Pons (tissue), 1 donor: ENCODE measurements at places on chromosomes 11 and 22.

GRCh38 chr11:73422886-73423285, 46.7 kb downstream of the RELT start:
- DNase-seq, result no peak

DNA sequence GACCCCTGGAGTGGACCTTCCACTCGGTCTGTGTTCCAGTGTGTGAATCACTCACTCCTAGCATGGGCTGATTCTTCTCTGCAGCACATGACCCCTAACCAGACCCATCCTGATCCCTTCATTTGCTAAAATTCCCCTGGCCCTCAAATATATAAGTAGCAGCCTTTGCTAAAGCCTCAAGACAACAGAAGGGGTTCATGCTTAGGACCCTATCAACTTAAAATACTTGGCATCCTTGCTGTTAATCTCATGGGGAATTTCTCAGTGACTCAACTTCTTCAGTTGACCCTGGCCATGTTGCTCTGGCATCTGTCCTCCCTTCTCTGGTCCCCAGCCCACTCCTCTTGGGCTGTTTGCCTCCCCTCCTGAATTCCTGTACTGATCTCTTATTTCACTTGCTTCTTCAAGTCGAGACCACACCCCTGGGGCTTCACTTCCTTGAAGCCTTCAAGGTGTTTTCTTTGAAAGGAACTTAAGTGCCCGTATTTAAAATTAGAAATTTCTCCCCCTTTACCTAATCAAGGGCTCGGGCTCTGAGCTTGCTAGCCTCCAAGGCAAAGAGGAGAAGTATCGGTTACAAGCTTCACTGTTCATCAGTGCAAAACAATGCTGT, 23.6 kb downstream of the NNMT start:
- DNase-seq, result no peak

DNA sequence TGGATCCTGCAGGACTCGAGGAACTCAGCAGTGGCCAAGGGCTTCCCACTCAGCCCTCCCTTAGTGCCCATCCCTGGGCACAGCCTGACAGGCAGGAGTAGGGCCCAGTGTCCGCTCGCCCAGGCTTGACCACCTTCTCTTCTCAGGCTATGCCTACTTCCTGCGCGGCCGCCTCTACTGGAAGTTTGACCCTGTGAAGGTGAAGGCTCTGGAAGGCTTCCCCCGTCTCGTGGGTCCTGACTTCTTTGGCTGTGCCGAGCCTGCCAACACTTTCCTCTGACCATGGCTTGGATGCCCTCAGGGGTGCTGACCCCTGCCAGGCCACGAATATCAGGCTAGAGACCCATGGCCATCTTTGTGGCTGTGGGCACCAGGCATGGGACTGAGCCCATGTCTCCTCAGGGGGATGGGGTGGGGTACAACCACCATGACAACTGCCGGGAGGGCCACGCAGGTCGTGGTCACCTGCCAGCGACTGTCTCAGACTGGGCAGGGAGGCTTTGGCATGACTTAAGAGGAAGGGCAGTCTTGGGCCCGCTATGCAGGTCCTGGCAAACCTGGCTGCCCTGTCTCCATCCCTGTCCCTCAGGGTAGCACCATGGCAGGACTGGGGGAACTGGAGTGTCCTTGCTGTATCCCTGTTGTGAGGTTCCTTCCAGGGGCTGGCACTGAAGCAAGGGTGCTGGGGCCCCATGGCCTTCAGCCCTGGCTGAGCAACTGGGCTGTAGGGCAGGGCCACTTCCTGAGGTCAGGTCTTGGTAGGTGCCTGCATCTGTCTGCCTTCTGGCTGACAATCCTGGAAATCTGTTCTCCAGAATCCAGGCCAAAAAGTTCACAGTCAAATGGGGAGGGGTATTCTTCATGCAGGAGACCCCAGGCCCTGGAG, 3.3 kb upstream of the SMARCB1 start:
- no peak for DNase-seq

- DNase-seq, result no peak
These were observed 48.6 kb upstream of the PARVG start for GRCh38 chr22:44131989-44132685.

DNA sequence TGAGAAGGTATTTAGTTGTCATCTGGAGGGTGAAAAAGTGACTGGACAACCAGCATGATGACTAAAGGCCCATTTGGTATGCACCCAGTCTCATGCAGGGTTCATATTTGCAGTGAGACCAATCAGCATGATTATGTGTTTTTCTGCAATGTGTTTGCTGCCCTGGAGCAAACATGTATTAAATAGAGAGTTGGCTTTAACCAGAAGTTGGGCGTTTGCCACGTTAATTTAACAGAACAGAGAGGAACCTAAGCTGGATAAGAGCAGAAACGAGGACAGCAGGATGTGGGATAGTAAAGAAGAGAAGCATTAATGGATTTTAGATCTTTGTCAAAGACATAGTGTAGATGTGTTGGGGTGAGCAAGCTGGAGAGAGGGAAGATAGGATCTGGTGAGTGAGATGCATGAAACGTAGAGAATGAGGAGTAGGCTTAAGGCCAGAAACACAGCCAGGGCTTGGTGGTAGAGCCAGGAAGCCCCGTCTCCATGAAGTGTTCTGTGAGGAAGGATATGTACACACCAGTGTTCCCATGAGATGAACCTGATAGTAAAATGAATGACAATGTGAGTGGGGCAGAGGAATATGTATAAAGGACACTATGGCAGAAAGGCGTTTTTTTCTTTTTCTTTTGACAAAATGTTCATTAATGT, 164.0 kb upstream of the PDGFD start:
- no peak for DNase-seq

DNA sequence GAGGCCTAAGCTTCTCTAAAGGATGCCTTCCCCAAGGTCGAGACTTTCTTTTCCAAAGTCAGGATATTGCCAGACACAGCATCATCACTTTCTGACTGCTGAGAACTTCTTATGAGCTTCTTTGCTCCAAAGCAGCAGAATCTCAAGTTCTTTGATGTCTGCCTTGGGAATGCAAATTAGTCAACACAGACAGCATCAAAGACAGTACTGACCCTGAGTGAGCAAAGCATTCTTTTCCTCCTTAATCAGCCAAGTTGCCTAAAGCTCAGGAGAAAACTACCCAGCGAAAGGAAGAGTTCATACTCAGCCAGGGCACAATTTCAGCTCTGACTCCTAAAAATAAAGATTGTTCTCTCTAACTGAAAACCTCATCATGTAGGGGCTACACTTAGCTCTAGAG, 98.0 kb downstream of the SLC36A4 start:
- no peak for DNase-seq

DNA sequence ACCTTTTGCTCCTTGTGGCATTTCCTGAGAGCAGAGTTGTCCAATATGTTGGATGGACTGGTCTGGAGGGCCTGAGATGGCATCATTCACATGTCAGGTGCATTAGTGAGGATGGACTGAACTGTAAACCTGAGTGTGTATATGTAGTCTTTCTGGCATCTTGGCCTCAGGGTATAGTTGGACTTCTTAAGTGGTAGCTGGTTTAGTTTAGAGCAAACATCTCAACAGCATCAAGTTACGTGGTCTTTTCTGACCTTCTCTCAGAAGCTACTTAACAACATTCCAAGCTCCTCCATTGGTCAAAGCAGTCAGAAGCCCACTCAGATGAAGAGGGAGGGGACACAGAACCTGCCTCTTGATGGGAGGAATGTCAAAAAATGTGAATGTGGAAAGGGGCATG, 829.9 kb downstream of the METTL15 start:
- DNase-seq, result no peak

- DNase-seq, result no peak
These were observed 812 bp upstream of the SMTN start for GRCh38 chr22:31080164-31080847.

DNA sequence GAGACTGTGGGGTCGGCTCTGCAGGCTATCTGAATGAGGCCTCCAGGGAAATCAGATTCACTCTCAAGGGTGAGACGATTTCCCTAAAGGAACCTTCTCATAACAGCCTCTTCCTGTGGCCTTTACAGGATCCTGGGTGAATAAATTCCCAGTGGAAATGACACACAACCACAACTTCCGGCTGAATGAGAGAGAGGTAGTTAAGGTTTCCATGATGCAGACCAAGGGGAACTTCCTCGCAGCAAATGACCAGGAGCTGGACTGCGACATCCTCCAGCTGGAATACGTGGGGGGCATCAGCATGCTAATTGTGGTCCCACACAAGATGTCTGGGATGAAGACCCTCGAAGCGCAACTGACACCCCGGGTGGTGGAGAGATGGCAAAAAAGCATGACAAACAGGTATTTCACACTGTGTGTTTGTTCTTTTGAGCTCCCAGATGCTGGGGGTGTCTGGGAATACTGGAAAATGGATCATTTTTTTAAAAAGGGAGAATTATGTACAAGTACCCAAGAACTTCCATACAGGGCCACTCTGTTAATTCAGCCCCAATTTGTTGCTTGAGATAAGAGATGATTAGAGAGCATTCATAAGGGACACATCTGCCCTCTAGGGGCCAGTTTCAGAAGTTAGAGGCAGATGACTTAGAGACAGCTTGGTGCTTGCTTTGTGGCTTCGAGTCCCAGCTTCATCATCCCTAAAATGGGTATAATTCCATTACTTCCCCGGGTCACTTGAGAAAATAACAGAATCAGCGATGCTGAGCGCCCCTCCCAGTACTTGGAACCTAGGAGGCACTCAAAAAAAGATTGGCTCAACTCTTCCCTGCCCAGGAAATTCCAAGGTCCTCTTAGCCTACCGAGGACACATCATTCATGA, 10.2 kb downstream of the SERPIND1 start:
- peak; percentile 79 for DNase-seq

DNA sequence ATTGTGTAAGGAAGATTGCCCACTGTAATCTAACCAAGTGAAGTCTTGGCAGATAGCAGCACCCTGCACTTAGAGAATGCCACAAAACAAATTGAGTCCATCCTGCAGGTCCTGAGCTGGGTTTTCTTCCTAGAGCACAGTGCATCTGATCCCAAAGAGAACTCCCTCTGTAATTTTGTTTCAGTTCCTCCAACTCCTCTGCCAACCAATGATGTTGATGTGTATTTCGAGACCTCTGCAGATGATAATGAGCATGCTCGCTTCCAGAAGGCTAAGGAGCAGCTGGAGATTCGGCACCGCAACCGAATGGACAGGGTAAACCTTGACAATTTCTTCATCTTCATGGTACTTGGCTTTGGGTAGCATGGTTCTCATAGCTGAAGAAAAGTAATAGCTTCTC, 33.1 kb upstream of the ST14 start:
- DNase-seq, result no peak

DNA sequence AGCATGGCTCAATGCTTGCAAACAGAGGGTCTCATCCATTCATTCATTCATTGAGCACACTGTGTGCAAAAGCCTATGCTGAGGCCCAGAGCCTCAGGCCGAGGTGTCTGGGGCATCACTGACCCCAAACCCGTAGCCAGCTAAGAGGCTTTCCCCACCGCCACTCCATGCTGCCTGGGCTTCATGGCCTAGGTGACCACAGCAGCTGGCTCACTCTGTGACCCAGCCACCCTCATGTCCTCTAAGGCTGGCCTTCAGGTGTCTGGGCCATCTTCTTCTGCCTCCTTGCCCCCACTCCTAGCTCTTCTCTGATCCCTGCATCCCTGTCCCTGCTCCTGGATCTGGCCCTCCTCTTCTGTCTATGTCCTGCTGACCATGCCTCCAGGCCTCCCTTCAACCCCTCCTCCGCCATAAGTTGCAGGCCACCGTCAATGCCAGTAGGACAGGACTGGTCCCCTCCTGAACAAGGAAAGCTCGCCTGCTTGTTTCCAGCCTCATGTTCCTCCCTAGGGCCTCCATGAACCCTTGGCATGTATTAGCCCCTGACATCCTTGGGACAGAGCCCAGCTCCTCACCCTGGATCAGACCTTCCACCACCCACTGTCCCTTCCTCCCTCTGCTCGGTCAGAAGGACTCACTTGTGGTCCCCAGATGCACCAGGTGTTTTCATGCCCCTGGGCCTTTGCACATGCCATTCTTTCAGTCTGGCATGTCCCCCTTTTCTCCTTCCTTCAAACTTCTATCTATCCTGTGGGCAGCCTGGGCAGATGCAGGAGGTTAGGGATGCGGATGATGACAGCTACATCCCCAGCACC, 92.8 kb downstream of the MYEOV start:
- no peak for DNase-seq

DNA sequence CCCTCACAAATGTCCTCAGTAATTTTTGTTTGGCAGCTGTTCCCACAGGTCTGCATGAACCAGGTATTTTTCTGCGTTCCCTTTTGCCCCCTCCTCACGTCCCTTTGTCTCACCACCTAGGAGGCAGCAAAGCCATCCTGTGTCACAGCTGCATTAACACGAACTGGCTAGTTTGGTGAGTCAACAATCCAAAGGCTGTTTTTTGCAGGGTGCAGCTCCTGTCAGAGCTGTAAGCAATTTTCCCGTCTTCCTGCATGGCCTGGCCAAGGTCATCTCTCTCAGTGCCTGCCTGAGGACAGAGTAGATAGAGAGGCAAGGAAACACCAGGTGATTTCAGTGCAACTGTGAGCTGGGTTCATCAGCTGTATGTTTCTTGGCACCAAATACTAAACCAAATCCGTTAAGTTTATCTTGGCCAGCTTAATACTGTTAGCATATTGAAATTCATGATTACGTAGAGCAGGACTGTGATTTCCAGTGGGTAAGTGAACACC, 20.6 kb upstream of the VSIG10L2 start:
- DNase-seq, result no peak

GRCh38 chr11:133531971-133532651, at the start of gene OPCML:
Gene OPCML, minus strand, starts transcription at chr11:133532501.
- peak; percentile 8 for DNase-seq

DNA sequence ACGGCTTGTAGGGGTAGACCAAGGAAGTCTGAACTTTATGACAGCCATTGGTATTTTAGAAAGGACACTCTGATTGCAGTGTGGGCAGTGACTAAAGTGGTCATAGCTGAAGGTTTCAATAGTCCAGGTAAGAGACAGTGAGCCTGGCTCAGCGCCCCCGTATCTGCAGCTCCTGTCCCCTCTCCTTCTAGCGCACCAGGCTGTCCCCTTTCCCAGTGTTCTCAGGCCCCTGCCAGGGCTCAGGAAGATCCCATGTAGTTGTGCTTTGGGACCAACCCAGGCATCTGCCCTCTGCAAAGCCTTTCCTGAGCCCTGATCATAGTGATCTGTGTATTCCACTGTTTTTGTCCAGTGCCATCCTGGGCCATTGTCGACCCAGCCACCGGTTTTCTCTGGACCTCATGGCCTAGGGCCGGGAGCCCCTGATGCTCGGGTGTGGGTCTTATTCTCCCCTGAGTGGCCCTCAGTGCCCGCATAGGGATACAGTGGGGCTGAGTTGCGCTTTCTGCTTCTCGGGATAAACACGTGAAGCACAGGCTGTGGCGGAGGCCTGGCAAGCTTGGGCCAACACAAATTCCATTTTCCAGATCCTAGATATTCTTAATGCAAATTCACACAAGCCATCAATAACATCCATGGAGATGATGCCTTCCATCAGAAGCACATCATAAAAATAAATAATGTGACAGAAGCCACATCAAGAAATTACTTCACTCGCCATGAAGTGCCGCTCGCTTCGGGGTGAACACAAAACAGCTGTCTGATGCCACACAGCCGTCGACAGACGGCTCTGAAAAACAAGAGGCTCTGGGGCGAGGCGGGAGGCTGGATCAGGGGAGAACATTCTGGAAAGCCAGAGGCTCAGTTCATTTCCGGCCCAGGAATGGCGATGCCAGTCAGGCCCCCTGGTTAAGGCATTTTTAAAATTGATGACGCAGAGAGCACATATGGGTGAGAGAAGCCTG, 805.0 kb downstream of the TBC1D22A start:
- no peak for DNase-seq
